ENCODE measurements at places on chromosomes 12 and 14.

GRCh38 chr12:45432710-45433109 is 216.8 kb downstream of the ANO6 start:
- DNase-seq, result no peak

- DNase-seq, result no peak
Observed at GRCh38 chr14:63203618-63204406, 431 bp upstream of the RHOJ start.

- DNase-seq, result no peak
Observed at GRCh38 chr12:124140944-124141486, 153.9 kb upstream of the RFLNA start.

- no peak for DNase-seq
Observed at GRCh38 chr12:109286252-109286651, 22.8 kb downstream of the FOXN4 start.

- no peak for DNase-seq
Observed at GRCh38 chr14:53249059-53249458, 95.9 kb upstream of the DDHD1 start.

DNA sequence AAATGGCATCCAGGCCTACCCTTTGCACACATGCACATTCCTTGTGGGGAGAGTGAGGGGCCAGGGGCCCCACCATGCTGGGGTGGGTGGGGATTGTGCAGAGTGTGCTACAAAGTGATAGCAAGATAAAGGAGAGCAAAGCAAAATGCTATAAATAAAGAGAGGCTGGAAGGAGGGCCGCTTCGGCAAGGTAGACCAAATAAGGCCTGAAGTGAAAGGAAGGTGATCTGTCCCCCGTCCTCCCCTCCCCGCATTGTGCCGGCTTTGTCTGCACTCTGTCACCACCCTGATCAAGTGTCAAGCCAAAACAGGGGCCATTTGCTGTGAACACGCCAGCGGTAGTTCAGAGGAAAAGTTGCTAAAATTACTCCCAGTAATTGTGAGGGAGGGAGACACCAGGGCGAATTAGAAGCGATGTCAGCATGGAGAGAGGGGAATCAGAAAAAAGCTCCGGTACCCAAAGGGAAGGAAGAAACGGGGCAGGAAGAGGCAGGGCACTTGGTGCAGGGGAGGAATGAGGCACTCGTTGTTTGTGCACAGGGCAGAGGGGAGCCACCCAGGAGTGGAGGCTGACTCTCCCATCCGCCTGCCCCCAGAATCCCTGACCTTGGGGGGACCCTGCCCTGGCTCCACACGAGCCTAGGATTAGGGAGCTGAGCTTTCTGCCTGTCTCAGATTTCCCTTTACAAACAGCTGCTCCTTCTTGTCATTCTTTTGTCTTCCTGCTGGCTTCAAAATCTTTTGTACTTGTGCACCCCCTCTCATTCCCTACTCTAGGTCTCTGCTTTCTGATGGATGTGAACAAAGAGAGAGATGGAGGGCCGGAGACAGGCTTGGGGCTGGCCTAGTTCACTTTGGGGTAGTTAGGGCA is 2.9 kb upstream of the MYH7 start:
- no peak for DNase-seq

GRCh38 chr14:96056509-96057422 is 17.6 kb downstream of the C14orf132 start:
- no peak for DNase-seq

DNA sequence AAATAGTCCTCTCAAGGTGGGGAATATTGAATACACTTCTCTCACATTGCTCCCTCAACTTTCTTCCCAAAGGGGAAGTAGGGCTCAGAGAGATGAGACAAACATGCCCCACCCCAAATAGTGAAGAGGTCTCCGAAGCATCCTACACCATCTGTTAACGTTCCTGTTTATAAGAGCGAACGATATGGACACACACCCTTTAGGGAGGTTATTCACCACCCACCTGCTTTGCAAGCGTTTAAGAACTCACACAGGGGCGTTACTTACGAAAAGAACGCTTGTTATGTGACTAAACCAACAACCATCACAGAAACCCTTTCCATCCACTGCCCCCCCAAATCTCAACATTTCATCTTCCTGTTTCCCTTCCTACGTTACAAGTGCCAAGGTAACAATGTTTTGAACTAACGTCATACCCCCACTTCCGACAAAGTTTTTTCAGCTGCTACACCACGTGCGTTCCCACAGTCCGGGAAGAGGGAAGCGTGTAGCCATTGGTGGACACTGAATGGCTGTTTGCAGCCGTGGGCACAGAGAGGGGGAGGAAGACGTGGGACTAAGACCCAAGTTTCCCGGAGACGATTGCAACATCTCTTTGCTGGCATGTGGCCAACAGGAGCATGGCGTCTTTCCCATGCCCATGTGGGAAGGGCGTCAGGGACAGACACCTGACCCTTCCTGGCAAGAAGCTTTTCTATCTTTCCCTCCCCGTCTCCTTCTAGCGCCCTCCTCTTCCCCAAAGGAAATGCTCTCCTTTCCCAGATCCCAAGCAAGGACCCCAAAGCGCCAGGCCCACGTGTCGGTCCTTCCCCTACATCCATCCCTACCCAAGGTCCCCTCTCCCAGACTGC is 1.2 kb downstream of the YBX3 start:
- no peak for DNase-seq

DNA sequence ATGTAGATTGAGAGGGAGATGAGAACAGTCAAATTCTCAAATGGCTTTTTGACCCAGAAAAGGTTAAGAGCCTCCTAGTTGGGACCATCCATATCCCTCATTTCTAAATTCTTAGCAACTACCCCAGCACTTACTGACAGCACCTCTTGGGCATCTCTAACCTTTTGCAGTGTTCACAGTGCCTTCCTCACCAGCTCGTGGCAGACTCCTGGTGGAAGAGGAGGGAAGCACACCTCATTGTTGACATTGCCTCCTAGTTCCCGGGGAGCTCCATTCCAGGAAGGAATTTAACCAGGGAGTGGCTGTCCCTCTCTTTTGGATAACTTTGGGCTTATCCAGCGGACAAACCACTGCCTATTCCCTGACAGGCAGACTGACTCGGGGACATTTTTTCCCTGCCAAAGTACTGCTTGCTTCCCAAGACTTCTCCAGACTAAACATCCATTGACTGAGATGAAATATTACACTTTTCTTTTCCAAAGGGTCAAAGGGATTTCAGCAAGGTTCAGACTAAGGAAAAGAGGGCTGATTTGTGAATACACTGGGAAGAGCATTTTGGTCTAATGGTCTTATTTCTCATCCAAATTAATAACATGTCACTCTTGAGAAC is 9.0 kb upstream of the OR6J1 start:
- DNase-seq, result no peak

DNA sequence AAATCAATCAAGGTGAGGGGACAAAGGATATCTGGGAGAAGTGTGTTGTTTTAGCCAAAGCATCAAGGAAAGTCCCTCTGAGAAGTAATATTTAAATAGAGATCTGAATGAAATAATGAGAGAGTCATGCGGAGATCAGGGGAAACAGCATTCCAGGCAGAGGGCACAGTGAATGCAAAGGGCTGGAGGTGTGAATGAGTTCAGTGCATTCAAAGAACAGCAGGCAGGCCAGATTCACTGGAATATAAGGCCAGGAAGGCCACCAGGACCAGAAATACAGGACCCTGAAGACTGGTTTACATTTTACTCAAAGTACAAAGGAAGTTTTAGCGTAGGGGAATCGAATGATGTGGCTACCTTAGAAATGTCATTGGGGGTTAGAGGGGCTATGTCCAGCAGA is 436.2 kb upstream of the TMEM132C start:
- DNase-seq, result no peak

DNA sequence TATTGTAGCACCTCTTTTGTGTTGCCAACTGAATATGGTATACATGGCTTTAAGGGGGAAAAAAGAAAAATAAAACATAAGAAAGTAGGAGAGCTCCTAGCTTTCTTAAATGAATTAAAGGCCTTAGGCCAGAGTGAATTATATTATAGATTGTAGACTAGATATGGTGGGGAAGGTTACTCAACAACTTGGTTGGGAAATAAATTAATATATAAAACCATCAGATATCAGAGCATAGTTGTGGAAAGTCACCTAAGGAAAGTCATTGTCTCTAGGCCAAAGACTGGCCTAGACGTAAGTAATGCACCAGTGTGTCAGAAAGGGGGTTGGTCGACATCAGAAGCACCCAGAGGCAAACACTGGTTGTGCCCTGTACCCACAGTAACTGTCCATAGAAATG is 391.8 kb downstream of the RAD51B start:
- no peak for DNase-seq

DNA sequence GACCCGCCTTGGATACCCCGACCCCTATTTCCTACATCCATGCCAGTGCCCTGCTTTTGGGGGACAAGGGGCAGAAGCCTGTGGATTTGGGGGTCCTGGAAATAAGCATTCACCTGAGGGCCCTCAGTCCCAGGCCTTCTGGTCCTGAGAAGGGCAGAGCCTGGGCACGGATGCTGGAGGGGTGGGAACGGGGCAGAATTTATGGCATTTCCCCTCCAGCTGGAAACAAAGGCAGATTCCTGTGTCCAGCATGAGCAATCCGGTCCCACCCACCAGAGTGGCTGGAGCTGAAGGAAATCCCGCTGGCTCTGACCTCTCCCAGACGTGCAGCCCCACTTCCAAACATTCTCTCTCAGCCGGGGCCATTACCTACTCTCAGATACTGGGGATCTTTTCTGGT is 9.3 kb downstream of the ANKRD33 start:
- no peak for DNase-seq

GRCh38 chr12:114241973-114242434 is 163.9 kb downstream of the TBX5 start:
- no peak for DNase-seq

DNA sequence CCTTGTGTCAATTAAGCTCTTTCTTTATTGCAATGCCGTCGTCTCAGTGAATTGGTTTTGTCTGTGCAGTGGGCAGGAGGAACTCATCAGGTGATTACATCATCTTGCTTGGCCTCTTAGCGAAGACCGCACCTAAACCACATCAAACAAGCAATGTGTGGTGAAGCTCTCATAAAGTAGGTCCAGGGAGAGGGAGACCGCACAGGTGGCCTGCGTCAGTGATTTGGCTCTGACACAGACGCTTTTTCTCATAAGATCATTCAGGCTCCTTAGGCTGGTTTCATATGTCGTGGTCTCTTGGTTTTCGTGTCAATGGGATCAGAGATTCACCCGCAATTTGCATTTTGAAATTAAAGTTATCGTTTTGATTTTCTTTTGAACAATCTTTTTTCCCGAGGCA is 6.7 kb upstream of the TESC start:
- DNase-seq, result no peak

GRCh38 chr14:21025371-21026273 is 761 bp upstream of the NDRG2 start:
- no peak for DNase-seq

All from activated CD4-positive, CD25-positive, alpha-beta regulatory T cell (primary cell).